AG09309 (cell line): ENCODE measurements at places on chromosomes 1 and 21.

DNA sequence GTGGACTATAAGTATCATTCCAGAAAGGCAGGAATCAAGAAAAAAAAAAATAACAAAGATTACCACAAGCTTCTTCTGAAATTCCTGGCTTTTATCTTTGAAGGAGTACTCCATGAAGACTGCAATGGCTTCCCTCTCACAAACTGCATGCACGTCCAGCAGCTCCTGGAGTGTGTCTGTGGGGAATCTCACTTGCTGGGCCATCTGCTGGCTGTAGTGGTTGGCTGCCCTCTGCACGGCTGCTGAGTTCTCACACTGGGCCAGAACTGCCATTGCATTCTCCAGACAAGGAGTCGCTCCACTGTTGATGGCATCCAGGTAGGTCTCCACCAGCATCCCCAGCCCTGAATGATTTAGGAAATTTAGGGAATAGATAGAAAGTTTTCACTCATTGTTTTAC is 23.3 kb upstream of the GBP2 start:
- no peak for DNase-seq

- no peak for DNase-seq
Observed at GRCh38 chr1:206419250-206419649, 51.0 kb upstream of the IKBKE start.

- DNase-seq: no peak
Observed at GRCh38 chr1:184492536-184492935, 105.7 kb downstream of the C1orf21 start.

GRCh38 chr1:30034627-30035521 is 688.5 kb downstream of the MATN1 start:
- DNase-seq: no peak

DNA sequence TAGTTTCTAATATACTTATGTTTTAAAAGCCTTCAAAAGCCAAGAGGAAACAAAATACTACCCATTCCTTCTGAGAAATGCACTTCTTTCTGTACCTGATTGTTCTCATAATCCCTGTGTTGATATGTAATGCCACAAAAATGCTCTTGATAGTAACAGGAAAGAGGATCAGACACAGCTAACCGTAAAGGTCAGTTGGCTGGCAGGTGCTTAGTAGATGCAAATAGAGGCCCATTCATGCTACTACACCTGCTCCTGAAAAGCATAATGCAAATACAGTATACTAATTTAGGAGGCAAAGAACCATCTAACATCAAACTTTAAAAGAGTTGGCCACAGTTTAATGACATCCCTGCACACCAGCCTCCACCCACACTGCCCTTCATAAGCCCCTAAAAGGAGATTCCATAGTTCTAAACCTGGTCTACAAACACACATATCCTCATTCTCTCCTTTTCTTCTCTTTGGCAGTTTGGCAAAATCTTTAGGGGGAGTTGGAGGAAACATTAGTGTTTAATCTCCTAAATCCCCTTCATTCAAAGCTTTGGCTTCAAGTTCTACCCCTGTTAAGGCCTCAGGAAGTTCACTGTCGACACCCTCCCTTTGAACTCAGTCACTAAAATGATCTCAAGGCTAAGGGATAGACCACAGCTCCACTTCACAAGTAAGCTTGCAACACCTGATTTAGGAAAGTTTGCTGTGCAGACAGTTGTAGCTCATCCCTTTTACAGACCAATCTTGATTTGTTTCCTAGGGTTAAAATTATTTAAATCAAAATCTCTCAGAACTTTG is 2.9 kb upstream of the CD46 start:
- no peak for DNase-seq

- no peak for DNase-seq
Observed at GRCh38 chr1:23288201-23288600, 55.9 kb downstream of the HNRNPR start.

GRCh38 chr1:103362348-103363007 is 163.0 kb upstream of the RNPC3 start:
- DNase-seq: no peak

GRCh38 chr1:155562581-155563376 is at the start of gene ASH1L:
TSS of gene ASH1L (minus strand) at chr1:155562803. CDS start at chr1:155521519, 41,284 bp downstream.
- peak; percentile 67 for DNase-seq

DNA sequence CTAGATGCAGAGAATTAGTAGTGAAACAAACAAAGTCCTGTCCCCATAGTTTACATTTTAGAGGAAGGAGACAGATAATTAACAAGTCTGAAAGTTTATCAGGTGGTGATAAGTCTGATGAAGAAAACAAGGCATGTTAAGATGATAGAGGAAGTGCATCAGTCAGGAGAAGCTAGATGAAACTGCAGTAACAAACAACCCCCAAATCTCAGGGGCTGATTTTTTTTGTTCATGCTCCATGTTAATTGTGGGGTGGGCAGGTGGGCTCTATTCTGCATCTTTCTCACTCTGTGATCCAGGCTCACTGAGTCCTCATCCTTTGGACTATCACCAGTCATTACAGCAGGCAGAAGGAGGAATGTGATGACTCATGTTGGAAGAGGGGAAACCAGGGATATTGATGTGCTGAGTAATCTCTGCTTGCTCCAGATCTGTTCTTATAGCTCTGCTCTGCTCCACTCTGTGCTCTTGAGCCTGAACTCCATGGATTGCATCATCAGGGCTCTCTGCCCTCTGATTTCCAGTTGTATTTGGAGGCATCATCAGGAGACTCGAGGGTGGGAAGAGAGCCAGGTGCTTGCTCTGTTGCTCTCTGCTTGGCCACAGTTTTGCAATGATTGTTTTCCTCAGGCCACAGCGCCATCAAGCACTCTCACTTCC is 166.9 kb downstream of the IER5 start:
- peak; percentile 98 for DNase-seq
